ENCODE measurements at places on chromosomes 7 and 10.

GRCh38 chr10:78807504-78808203, 261.1 kb upstream of the ZMIZ1 start:
- no peak for DNase-seq

- DNase-seq = no peak
Observed at GRCh38 chr10:34798654-34799053, 16.4 kb downstream of the PARD3 start.

- DNase-seq = no peak
Observed at GRCh38 chr10:1488970-1489548, 248.3 kb downstream of the ADARB2 start.

- no peak for DNase-seq
Observed at GRCh38 chr10:24153031-24153430, 55.9 kb upstream of the KIAA1217 start.

DNA sequence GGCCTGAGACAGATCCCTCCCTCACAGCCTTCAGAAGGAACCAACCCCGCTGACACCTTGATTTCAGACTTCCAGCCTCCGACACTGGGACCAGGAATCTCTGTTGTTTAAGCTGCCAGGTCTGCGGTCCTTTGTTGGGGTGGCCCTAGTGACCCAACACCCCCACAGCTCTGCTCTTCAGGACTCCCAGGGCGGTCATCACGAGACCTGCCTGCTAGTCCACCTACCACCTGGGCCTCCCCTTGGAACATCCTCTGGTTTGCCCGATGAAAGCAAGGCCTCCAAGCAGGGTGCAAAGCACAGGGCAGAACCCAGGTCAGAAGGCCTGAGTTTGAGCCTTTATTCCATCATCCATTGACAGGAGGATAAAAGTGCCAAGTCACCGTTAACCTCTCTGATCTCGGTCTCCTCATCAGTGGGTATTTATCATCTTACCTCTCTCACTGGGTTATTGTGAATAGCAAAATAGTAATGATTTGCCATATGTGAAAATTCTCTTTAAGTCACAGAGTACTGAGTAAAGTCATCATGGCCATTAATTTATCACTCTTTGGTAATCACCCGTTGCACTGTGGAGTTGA, 16.9 kb upstream of the SMARCD3 start:
- no peak for DNase-seq

DNA sequence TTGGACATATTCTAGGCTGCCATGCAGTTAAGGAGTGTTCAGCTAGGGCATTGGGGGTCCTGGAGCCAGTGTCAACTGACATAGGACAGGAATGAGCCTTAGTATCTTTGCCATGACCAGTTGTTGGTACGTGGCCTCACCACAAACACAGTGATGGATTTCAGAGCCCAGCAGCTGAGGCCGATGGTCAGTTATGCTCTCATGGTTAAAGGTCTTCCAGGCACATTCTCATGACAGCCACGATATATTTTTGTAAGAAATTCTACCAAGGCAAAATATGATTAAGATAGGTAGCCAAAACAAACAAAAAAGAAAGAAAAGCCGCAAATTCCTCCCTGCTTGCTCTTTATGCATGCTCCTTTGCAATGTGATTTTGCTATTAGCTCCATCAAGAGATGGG, 47.8 kb downstream of the CDHR3 start:
- DNase-seq = no peak

DNA sequence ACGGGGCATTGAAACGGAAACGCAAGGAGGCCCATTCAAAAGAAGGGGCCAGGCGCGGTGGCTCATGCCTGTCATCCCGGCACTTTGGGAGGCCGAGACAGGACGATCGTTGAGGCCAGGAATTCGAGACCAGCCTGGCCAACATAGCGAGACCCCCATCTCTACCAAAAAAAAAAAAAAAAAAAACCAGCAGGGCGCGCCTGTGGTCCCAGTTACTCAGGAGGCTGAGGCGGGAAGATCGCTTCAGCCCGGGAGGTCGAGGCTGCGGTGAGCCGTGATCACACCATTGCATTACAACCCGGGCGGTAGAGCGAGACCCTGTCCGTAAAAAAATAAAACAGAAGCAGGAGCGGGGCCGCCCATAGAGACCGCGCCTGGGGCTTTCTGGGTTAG, 396 bp downstream of the PSMG3 start:
- no peak for DNase-seq

DNA sequence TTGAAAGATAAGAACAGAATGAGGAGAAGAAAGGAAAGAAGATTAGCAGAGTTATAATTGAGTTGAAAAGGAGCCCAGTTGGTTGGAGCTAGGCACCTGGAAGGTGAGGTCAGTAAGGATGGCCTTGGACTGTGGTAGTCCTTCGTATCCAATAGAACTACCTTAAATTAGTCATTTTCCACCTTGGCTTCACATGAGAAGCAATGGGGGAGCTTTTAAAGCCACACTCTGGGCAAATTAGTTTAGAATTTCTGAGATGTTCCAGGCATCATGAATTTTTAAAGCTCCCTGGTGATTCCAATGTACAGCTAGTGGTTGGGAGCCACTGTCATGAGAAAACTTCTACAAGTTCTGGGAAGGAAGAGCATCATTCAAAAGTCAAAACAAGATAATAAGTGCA, 27.3 kb upstream of the CYP3A5 start:
- no peak for DNase-seq

GRCh38 chr7:80719261-80719660, 80.8 kb downstream of the CD36 start:
- no peak for DNase-seq

- DNase-seq = no peak
Observed at GRCh38 chr10:48604991-48605508, at the start of gene ARHGAP22. Gene ARHGAP22, minus strand, starts transcription at chr10:48605073. Its CDS starts 277 bp downstream, at chr10:48604796.

- DNase-seq = no peak
Observed at GRCh38 chr7:97732565-97733275, 834 bp downstream of the TAC1 start.

DNA sequence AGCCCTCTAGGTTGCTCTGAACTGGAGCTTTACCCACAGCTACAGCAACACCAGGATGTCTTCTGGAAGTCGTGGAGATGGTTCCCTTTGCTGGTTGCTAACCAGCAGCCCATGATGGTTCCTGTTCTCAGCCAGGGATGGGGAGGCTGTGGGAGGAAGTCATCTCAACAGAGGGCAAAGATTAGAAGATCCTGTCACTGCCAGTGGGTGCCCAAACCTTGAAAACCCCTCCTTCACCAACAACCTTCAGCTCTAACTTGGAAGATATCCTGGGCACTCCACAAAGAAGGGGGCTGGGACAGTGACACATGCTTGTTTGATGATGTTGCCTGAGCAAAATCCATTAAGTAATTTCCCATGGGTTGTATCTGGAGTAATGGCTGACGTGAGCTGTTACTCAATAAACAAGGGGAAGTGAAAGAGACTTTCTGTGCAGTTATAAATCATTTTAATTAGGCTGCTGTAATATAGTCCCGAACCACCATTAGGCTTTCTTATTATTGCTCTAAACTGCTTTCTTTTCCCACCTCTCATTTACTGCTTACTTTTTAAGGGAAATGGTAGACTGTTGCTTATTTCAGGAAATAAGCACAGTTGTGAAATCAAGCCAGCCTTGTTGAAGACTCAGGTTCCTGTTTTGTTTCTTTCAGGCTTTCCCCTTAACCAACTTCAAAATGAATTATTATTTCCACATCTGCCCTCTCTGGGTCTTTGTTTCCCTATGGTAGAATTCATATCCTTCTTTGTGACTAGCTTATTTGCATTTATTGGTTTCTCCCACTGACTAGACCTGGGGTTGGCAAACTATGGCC, 124.8 kb downstream of the PPP1R17 start:
- DNase-seq = peak; percentile 10

- DNase-seq = no peak
Observed at GRCh38 chr7:36202398-36202797, 49.3 kb downstream of the EEPD1 start.

GRCh38 chr7:34307540-34307939, 350.5 kb upstream of the NPSR1 start:
- DNase-seq = no peak

DNA sequence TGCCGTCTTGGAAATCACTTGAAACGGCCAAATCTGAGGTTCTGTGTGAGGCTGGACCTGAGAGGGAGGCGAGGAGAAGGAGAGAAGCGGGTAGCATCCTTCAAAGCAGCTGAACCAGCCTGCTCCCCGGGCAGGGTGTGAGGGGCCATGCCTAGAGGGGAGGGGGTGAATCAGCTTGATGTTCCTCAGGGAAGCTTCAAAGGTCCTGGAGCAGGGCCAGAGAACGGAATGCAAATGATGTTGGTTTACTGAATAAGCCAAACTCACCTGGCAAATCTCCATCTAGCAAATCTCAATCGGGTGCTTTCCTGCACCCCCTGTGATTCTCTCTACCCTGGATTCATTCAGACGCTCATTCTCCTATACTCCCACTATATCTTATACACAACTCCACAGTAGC, 226.9 kb downstream of the WDR11 start:
- no peak for DNase-seq

GRCh38 chr7:37944737-37945054, 24.3 kb downstream of the EPDR1 start:
- DNase-seq = no peak

GRCh38 chr10:104317726-104318299, 20.5 kb downstream of the ITPRIP start:
- no peak for DNase-seq

DNA sequence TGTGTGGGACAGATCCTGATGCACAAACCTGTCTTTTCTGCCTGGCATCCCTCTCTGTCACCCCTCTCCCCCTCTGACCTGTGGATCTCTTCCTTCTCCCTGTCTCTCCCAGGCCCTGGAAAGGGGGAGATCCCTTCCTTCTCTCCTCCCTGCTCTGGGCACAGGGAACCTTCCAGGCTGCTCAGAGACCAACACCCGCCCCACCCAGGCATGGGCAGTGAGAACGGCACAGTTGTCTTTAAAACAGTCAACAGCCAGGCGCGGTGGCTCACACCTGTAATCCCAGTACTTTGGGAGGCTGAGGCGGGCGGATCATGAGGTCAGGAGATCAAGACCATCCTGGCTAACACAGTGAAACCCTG, 34.7 kb downstream of the KCNH2 start:
- peak; percentile 2 for DNase-seq

- DNase-seq = no peak
Observed at GRCh38 chr7:103637094-103637493, 191.1 kb upstream of the SLC26A5 start.

GRCh38 chr10:72689660-72690059, 2.3 kb upstream of the MCU start:
- no peak for DNase-seq

DNA sequence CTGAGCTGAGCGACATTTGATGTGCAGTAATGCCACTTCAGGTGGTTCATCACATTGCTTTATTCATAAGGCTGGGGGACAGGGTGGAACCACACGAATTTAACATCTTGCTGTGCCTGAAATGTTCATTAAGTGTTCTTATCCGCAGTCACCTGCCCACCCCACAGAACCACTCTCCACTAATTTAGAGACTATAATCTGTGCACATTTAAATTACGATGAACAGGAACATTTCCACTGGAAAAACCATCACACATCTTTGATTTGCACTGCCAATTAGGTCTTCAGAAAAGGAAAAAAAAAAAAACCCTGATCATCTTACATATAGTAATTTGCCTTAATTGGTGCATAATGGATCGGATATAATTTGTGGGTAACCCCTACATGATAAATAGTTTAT, 2.3 kb downstream of the CDCA7L start:
- DNase-seq = no peak

DNA sequence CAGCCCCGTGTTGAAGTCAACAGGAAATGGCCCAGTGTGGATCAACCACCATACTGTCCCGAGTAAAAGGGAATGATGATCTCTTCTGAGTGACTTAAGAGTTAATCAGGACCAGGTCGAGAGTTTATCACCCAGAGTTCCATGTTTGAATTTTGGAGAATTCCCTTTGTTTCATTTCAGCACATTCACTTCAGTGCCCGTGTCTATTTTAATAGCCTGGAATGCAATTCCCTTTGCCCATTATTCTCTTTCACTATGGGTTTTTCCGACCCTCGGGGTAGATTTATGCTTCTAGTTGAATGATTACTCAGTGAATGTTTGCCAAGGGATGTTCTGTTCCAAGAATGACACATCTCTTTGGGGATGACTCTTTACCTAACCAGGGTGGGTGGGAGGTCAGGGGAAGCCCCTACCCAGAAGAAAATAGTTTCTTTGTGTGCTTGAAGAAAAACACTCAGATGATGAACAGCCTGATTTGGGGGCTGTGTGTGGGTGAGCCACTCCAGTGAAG, 594.9 kb downstream of the INHBA start:
- no peak for DNase-seq

GRCh38 chr10:80861882-80862281, 324.2 kb downstream of the SH2D4B start:
- DNase-seq = no peak

DNA sequence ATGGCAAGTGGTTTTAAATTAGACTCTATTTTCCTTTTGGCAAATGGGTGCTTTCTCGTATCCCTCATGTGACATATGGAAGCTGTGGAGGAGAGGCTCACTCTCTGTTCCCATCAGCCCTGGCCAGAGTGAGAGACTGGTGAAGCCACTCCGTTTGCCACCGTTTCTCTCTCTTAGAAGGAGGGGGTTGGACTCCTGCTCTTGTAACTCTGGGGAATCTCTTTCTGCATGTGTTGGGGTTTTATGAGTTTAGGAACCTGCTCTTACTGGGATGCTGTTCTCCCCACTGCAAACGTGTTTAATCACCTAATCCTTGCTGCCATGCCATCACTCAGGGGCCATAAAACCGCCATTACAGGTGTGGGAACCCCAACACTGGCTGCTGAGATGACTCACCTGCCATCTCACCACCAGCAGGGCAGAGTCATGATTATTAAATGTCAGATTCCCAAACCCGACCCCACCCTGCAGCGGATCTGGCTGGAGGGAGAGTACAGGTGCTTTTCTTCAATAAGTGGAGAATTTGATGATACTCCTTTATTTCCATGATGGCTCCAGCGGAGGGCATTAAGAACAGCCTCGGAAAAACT, 103.2 kb downstream of the ADCY1 start:
- no peak for DNase-seq

GRCh38 chr7:106457678-106458077, 172.9 kb upstream of the NAMPT start:
- no peak for DNase-seq

- no peak for DNase-seq
Observed at GRCh38 chr10:125005312-125006187, 63.6 kb downstream of the ZRANB1 start.

GRCh38 chr10:114311023-114311422, 72.0 kb downstream of the VWA2 start:
- no peak for DNase-seq

DNA sequence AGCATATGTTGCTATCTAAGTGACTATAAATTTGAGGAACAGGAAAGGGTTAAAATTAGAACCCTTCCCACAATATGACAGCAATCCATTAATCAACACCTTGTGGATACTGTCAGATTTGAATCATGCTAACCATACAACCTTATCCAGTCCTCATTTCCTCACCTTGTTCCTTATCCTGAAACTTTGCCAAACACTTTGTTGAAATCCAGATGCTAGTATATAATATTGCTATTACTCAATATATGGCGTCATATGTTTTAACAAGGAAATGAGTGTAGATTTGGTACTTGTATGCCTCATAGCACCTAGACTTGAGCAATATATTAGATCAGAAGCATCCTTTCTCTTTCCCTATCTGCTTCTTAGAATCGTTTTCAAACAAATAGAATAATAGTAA, 66.3 kb upstream of the SLC25A13 start:
- DNase-seq = no peak

All from CD4-positive, alpha-beta T cell treated with Interleukin-4 for 1 hour (primary cell).